ENCODE measurements at places on chromosomes 12 and 14. TPM values are rescaled to one million over a fixed set of nuclear protein-coding genes. Genes with fewer than 3 reads are reported as not detected.

GRCh38 chr12:30546121-30546520, 149.5 kb downstream of the IPO8 start:
- H3K27ac ChIP-seq, result no peak overlapping the region
- no peak for DNase-seq
- no peak overlapping the region for H3K4me3 ChIP-seq
- no peaks in the 10 kb centered on the region for H3K27me3 ChIP-seq

DNA sequence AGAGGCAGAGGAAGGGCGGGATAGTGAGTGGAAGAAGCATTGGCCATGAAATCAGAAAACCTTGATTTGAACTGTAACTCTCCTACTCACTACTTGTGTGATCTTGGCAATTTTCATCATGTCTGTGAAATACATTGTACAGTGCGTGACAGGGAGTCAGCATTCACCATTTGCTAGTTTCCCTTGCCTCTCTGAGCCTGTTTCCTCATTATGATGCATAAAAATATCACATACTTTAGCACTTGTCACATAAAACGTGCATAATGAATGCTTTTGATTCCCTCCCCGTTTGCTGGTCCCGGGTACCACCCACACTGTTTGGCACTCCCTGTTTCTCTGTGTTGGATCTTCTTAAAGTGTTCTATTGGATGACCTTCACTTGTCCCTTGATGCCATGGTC, 101.1 kb upstream of the FRMD6 start:
- H3K27ac ChIP-seq, result no peak overlapping the region
- H3K4me3 ChIP-seq, result no peak overlapping the region
- no peak for DNase-seq
- no peaks in the 10 kb centered on the region for H3K27me3 ChIP-seq

DNA sequence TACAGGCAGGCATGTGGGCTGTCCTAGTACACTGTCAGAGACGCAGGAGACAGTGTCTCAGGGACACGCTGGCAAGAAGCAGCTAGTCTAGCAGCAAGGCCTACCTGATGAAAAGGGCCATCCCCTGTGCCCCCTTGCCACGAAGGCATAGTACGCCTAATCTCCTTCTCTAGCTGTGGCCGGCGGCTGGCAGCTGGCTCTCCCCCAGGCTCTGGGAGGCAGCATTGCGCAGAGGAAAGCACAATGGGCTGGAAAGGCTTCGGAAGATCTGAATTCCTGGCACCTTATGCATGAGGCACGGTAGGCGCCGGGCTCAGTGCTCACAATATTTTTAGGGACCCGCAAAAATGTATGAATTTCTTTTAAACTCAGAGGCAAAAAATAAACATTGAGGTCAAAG, 16.0 kb upstream of the PLEKHH1 start:
- H3K27ac ChIP-seq, result no peak overlapping the region
- no peak for DNase-seq
- peak overlapping the region; percentile 83 for H3K4me3 ChIP-seq

SERPINA12 gene
- not detected for total RNA-seq

DNA sequence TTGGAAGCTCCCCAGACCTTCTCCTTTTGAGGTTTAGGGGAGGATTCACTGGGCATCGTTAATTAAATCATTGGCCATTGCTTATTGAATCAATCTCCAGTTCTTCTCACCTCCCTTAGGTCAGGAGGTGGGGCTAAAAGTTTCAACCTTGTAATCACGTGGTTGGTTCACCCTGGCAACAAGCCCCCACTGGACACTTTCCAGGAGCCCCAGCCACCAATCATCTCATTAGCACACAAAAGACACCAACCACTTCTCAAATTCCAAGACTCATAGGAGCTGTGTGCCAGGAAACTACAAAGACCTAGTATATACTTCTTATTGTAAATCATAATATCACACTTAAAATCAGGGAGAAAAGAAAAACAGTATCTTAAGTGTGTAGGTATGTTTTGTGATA, 94.6 kb upstream of the PLEKHA5 start:
- H3K27ac ChIP-seq, result no peak overlapping the region
- peaks cover 14% of the 10 kb centered on the region for H3K36me3 ChIP-seq
- H3K4me1 ChIP-seq, result peaks cover 6% of the 10 kb centered on the region
- no peak overlapping the region for H3K4me3 ChIP-seq
- no peak for DNase-seq
